ENCODE measurements at places on chromosomes 2 and 18.

- DNase-seq = no peak
Measured at GRCh38 chr18:30135938-30136337, 906.6 kb downstream of the DSC3 start.

- DNase-seq = no peak
Measured at GRCh38 chr2:159549234-159549633, 67.1 kb downstream of the BAZ2B start.

DNA sequence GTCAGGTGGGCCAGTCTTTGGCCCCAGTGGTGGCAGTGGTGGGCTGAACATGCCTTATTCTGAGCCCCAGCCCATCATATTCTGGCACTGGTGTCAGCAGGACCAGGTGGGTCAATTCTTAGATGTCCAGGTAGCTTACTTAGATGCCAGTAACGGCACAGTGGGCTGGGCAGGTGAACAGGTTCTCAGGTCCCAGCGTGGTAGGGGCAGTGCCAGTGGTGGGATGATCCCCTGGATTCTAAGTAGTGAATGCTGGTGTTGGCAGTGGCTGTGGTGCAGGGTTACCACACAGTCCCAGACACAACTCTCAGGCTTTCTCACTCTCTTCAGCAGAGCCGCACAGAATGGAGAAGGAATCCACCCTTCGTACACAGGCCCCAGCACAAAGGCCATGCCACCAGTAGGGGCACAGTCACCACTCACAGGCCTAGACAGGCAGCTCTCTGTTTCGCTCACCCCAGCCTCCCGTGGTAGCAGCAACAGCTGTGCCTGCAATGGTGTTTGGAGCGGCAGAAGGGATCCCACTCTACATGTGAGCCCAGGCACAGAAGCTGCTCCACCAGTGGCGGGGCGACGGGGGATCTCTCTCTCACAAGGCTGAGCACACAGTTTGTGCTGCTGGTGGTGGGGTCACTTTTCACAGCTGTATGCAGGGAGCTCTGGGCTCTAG is 97.3 kb downstream of the ANKRD12 start:
- no peak for DNase-seq

- DNase-seq = peak; percentile 83
Measured at GRCh38 chr18:76613053-76613754, 118.2 kb upstream of the ZNF516 start.

DNA sequence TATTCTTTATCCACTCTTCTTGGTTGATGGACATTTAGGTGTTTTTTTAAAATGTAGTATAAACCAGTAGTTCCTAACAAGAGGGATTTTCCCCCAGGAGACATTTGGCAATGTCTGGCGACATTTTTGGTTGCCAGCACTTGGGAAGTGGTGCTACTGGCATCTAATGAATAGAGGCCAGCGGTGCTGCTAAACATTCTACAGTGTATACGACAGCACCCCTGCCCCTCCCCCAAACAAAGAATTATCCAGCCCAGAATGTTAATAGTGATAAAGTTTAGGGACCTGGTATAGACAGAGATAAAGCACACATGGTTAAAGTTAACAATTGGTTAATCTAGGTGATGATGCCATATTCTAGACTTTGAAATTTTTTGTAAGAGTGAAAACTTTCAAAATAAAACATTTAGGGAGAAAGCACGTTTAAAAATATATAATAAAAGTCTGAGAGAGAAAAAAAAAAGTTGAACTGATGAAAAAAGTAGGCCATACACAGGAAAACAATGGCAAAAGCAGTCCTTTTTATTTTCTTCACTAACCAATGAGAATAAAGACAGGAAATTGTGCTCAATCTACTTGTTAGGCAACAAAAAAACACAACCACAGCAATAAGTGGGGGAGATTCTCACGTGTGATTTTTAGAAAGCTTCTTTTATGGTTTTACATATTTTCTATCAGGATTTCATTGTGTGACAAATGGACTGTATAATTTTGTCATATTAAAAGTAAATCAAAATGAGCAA is 14.8 kb downstream of the FBXO48 start:
- DNase-seq = no peak

DNA sequence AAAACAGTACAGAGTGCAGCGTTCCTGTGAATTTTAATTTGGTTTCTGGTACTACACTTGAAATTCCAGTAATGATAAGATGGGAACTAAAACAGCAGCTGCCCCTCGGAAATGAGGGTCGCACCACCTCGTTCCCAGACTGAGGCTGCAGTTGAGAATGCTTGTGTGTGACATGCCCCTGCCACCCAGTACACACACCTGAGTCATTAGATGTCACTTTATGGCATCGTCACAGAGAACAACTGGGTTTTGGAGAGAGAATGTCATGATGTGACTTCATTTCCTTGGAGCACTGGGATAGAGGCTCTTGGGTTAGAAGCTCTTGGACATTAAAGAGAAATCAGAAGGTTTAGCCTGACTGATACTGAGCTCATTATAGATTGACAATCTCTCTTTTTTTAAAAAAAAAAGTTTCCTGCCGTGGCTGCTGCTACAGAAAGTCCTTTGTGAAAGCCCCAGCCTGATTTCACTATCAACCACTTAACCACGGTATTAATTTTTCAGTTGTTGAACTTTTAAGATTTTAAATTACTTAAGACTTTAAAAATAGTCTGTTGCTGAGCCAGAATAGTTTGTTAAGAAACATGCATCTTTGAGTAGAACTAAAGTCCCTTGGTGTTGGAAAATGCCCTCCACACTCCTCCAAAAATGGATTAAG is 24.5 kb downstream of the BCL2L11 start:
- DNase-seq = no peak
